ENCODE measurements at places on chromosomes 3 and 15.
A peak's percentile ranks its signal among the peaks of the same experiment; 100 is the strongest.

- no peak for DNase-seq
Observed at GRCh38 chr3:110419096-110419495, 652.5 kb upstream of the NECTIN3 start.

DNA sequence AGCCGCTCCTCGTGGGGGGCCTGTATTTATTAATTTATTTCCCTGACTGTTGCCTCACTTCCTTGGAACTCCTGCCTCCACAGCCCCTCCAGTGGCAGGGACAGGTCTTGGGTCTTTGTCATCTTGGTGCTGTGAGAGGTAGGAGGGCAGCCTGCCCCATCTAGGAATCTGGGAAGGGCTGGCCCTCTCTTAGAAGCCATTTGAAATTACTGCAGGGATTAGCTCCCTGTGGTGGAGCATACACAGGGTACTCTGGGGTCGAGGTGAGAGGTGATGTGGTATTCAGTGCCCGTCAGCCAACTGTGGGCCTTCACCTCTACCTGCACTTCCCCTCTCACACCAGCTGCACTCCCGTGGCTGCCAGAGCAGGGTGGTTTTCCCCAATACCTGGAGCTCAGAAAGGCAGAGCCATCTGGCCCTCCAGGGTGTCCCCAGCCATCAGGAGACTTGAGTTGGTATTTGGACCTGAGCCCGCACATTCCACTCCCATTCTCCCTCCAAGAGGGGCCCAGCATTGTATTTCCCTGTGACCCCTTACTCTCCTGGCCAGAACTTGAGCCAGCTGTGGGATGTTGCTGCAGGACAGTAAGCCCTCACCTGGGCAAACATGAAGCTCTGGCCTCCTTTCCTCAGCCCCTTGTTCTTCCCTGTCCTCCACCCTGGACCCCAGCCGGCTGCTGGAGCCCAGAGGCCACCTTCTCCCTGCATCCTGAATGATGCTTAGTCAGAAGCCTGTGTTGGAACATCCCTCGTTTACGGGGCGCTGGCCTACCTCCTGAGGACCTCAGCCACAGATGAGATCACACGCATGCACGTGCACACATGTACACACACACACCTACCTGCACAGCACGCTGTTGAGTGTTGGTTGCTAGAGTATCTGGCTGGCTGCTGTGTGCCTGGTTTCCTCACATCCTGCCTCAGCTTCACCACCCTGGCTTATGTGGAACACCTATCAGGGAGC, 2.0 kb upstream of the JMJD7 start:
- no peak for DNase-seq

DNA sequence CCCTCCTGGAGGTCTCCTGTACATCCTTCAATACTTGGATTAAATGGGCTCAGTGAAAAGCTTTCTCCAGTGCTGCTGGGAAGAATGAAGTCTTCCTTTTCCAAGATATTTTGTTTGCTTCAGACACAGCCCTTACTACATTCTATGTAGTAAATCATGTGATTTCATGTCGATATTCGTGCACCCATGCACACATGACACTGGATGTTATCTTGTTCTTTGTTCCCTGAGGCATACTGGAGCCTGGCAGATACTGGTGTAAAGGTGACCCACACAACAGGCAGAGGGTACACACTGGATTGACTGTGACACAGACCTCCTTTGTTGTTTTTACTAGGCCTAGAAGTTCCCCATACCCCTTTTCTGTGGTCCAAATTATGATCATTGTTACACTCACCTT, 40.3 kb upstream of the ATP2C1 start:
- no peak for DNase-seq

DNA sequence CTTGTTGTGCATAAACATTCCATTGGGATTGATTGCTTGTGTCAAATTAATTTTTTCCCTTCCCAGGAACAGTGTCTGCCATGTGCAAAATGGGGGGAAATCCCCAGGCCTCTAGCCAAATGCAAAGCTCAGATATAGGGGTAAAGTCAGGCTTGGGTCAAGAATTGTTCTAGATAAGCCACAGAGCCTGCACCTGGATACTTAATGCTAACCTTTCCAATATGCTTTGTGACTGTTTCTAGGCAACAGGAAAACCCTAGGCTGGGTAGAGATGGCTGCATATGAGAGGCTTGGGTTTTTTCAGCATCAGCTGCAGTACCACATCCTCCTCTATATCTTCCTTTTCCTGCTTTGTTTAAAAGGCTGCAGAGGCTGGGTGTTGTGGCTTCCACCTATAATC, 61.9 kb upstream of the ROPN1 start:
- no peak for DNase-seq

DNA sequence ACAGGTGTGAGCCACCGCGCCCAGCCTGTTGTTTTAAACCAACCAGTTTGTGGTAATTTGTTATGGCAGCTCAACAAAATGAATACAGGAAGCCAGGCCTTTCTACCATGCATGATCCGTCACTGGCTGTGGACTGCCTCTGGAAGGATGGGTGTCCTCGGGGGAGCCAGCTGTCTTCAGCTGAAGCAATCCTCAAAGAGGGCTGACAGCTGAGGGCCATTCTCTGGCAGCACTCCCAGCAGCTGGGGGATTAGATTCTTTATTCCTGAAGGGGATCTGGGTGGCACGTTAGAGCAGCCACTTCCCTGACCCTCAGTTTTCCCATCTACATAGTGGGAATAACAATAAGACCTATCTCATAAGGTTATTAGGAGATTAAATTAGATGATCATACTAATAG, 24.4 kb downstream of the POLR2M start:
- DNase-seq, result no peak

GRCh38 chr3:10196389-10197052, 31.8 kb downstream of the IRAK2 start:
- peak; percentile 54 for DNase-seq

DNA sequence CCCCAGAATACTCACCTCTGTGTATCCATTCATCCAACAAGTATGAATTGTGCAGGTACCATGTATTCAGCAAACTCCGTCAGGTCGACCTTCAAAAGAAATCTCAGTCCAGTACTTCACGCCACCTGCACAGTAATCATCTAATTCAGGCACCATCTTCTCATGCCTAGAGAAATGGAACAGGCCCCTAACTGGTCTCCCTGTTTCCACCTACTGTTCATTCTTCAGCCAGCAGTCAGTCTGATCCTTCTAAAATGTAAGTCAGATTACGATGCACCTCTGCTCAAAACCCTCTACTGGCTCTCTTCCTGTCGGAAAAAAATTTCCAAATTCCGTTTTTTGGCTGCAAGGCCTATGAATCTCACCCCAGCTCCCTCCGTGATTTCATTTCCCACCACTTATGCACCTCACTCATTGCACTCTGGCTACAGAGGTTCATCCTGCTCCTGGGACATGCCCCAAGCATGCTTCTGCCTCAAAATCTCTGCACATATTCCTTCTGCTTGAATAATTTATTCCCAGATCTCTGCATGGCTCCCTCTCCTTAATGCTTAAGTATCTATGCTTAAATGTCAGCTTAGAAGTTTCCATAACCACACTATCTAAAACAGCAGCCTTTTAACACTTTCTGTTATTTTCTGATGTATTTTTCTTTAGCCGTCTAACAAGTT, 47.5 kb upstream of the PPP2R3A start:
- no peak for DNase-seq

- no peak for DNase-seq
Observed at GRCh38 chr3:81393251-81393650, 368.2 kb downstream of the GBE1 start.
